Choroid plexus epithelial cell (primary cell): ENCODE measurements at places on chromosomes 7 and 10.

DNA sequence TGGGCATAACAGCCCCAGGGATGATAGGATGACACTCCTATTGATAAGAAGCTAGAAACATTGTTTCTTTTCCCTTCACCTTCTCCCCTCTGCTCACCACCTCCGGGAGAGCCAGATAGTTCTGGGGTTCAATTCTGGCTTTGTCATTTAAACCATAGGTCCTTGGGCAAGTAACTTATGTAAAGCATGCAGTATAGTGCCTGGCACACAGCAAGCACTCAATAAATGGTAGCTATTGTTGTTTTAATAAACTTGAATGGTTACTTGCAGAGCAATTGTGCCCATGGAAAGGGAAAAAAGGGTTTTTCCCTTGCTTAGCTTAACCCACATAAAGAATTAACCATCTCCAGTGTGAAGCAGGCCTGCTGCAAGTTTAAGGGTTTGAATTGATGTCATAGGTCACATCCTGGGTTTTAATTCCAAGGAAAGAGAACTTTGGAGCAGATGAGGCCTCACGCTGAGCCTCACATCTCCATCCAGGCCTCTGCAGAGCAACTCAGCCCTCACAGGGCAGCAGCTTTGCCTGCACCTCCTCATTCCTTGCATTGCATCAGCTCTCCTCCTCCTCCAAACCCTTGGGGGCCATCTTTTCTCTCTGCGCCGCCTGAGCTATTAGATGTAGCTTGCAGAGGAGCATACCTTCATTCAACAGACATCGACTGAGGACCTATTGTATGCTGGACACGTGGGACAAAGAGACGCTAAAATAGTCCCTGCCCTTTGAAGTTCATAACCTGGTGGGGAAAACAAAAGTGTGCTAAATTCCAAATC lies 22.9 kb downstream of the ZNF775 start:
- DNase-seq = peak; percentile 60

- no peak for DNase-seq
Measured at GRCh38 chr10:84156768-84157167, 16.8 kb upstream of the GPR15LG start.

DNA sequence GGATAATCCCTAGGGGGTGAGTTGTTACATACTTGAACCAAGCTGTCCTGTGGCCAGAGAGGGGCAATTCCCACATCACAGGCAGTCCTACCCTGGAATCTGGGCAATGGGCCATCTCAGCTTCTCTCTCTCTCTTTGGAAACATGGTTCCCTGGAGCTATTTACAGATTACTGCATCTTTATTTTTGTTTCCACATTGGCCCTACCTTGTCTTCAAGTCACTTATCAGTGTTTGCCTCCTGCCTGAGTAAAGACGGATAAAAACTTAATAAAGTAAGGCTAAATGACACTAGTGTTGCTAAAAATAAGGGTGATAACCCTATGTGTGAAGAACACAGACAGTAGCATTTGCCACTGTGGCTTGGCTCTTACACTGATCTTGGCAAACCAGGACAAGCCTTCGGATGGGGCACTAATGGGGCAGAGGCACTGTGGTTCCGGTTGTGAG lies 228.2 kb downstream of the GFRA1 start:
- peak; percentile 32 for DNase-seq

- DNase-seq = peak; percentile 100
Measured at GRCh38 chr7:134646425-134647305, at the start of gene BPGM. BPGM (plus strand) TSS chr7:134646853; CDS start chr7:134661508, 14,655 bp downstream.

DNA sequence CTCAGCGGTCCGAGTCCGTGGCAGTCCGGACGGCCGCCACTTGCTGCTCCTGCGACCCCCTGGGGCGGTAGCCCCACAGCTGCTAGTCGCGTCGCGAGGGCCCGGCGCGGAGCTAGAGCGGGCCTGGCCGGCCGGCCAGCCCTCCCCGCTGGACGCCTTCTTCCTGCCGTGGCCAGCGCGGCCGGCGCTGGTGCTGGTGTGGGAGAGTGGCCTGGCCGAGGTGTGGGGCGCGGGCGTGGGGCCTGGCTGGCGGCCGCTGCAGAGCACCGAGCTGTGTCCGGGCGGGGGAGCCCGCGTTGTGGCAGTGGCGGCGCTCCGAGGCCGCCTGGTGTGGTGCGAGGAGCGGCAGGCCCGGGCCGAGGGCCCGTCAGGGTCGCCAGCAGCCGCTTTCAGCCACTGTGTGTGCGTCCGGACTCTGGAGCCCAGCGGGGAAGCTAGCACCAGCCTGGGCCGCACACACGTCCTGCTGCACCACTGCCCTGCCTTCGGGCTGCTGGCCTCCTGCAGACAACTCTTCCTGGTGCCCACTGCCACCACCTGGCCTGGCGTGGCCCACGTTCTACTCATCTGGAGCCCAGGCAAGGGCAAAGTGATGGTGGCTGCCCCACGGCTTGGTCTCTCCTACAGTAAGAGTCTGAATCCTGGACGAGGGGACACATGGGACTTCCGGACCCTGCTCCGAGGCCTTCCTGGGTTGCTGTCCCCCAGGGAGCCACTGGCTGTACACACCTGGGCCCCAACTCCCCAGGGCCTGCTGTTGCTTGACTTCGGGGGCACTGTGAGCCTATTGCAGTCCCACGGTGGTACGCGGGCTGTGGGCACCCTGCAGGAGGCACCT lies 631 bp downstream of the HPS6 start:
- peak; percentile 28 for DNase-seq

- no peak for DNase-seq
Measured at GRCh38 chr7:36245684-36246299, 92.7 kb downstream of the EEPD1 start.

DNA sequence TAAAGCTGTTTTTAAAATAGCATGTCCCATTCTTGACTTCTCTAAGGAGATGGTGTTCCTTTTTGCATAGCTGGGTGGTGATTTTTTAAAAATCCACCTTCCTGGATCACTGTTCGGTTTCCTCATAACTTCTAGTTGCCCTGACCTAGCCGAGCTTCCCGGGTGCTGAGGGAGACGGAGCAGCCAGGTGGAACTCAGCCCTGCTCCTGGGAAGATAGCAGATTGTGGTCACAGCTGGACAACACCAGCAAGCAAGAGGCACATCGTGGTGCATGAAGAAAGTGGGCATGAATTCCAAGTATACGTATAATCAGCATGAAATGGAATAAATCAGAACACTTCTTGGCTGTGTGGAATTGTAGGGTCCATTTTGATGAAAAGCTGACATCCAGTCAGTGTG lies 73.5 kb upstream of the RSU1 start:
- no peak for DNase-seq

DNA sequence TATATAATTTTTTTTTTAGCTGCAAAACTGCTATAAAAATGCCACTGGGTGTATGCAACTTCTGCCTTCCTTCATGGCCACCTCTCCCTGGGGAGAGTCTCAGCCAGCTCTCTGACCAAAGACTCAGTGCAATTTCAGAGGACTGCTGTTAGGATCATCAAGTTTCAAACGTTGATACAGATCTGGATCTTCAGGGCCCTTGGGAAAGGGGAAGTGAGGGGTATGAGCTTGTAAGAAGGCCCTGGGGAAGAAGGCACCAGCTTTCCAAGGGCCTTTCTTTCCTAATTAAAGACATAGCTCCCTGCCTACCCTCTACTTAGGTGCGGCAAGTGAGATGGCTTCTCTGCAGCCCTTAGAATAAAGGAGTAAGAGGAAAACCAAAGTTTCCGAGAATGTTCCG lies 130.4 kb downstream of the CUL2 start:
- no peak for DNase-seq

DNA sequence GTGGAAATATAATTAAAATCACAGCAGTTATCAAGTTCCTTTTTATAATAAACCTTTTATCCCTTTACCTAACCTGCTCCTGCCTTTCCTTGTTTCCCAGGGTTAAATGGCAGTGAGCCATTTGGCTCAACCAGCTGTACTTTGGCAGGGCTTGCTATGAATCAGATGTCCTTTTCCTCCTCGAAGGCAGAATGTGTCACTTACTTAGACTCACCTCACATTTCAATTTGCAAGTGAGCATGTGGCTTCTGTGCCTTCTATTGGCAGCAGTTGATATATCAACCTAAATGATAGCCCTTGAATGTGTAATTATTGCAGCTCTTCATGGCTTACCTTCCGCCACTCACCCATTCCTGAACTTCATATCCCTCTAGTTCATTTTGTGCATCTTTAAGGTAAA lies 301.7 kb downstream of the CSTF2T start:
- peak; percentile 56 for DNase-seq

DNA sequence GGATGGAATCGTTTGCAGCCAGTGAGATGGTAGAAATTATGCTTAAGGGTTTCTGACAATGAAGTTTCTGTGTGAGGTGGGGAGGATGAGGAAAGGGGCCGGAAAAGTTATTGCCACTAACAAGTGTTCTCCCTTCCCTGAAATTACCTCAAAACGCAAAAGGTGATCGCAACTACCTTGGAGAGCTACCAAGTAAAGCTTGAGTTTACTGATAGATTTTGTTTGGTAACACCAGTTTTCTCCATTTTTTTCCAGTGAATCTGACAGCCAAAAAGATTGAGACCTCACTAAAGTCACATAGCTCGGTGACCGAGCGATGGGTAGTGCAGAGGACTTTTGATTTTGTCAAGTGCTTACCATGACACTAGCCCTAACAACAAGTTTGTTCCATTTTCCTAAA lies 1.6 kb downstream of the SUV39H2 start:
- no peak for DNase-seq

- peak; percentile 85 for DNase-seq
Measured at GRCh38 chr7:74544706-74545469, 91.2 kb downstream of the GTF2IRD1 start.

DNA sequence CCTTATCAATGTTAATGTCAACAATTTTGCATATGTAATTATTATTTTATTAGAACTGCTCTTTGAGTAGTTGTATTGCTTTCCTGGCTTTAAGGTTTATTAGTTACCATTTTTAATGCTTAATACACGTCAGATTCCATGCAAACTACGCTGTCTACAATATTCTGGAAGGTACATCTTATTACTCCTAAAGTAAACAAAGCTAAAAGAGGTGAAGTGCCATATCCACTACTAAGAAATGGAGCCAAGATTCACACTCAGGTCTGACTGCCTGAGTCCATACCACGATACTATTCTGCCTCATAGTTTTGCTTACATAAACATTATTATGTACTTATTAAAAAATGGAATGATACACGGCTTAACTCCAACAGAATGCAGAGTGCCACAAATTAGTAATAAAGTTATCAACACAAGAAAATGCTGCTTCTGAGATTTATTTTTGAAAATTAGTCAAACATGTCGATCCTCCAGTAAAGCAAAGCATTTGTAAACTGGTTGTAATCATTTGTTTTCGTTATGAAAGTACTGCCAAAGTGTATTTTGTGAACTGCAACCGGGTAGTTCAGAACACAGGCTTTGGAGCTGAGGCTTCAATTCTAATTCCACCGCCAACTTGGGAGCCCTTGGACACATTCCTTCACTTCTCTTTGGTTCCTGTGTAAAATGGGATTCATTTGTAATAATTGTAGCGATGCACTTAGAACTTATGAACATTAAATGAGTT lies 1.1 kb upstream of the DMTF1 start:
- no peak for DNase-seq

DNA sequence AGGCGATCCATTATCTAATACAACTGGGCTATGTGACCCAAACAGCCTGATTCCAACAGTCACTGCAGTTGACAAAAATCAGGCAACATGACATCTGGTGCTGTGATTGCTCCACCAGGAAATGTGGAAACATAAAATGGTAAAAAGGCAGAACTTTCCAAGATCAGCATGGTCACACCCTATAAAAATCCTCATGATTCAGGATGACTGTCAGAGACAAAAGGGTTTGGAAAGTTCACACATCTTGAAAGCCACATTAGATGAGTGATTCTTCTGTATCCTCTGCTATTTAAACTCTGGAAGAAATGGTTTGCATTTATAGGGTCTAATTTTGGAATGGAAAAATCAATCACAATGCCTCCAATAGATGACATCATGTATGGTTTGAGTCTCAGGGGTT lies 662.6 kb upstream of the IGFBP3 start:
- DNase-seq = no peak

GRCh38 chr7:81600608-81601007 lies 169.2 kb downstream of the HGF start:
- DNase-seq = peak; percentile 85

GRCh38 chr10:99630433-99630832 lies 10.2 kb upstream of the SLC25A28 start:
- peak; percentile 78 for DNase-seq

DNA sequence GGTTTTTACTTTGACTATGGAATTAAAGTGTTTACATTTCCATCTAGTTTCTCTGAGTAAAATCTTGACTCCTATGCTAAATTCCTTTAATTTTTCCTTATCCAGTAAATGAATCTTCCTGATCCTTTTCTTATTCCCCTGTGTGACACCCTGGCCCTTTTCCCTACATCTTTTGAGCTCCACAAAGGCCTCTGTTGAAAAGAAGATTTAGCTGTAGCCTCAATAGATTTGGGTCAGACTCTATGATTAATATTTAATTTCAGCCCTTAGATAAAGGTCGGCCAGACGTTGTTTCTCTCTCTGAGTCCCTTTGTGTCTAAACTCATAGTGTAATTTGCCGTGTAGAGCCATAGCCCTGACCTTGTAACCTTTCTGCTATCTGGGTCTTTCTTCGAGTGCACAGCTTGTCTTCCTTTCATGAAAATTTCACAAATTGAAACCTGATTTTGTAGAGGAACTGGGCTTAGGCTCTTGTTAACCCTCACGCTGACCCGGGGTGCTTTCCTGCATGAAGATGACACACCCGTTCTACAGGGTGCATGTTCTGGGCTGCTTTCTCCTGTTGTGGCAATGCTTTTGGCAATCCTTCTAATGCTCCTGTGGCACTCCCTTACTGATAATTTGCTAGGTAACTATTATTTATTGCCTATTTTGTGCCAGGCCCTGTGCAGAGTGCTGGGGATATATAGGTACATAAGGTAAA lies 21.2 kb downstream of the LSMEM1 start:
- DNase-seq = no peak

GRCh38 chr10:7410301-7410861 lies 453 bp downstream of the SFMBT2 start:
- DNase-seq = no peak

DNA sequence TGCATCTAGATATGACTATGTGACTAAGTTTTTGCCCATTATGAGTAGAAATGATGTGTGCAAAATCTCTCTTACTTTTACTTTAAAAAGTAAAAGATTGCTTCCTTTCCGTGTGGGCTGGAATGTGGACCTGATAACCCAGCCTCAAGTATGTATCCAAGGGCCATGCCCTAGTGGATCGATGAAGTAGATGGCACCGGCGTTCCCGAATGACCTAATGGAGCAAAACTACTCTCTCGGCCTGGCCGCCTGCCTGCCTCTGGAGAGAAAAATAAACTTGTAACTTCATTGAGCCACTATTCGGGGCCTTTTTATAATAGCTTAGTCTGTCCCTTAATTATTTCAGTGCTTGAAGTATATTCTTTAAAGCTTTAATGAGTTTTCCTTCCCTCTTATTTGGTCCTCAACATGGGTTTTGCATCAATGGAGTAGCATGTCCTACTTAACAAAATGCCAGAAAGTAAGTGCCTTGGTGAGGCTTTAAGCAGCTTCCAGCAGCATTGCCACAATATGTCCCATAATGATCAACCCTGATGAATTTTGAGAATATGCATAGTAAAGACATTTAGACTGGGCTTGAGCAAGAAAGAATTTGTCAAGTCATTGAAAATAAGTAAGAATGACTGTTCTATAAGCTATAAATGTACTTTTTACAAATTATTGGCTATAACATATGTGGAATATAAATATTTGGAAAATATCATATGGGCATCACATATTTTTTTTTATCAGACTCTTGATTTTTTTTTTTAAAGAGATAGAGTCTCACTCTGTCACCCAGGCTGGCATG lies 61.4 kb downstream of the PLXDC2 start:
- peak; percentile 16 for DNase-seq
